ENCODE measurements at places on chromosomes 3 and 15.

- DNase-seq: no peak
These were observed 1088.6 kb downstream of the TUSC7 start for GRCh38 chr3:117798221-117798620.

GRCh38 chr3:62672988-62673313, 202.3 kb downstream of the CADPS start:
- DNase-seq: no peak

DNA sequence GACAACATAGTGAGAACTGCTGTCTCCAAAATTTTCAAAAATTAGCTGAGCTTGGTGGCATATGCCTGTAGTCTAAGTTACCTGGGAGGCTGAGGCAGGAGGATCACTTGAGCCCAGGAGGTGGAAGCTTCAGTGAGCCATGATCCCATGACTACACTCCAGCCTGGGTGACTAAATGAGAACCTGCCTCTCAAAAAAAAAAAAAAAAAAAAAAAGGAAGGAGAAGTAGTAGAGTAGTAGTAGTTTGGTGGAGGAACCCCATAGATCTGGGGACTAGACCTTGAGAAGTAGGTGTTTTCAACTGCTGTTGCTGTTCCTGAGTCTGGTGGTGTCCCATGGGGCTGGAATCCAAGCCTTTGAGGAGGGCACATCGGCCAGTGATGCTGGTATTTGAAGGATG, 38.4 kb upstream of the UBE2E2 start:
- DNase-seq: no peak

DNA sequence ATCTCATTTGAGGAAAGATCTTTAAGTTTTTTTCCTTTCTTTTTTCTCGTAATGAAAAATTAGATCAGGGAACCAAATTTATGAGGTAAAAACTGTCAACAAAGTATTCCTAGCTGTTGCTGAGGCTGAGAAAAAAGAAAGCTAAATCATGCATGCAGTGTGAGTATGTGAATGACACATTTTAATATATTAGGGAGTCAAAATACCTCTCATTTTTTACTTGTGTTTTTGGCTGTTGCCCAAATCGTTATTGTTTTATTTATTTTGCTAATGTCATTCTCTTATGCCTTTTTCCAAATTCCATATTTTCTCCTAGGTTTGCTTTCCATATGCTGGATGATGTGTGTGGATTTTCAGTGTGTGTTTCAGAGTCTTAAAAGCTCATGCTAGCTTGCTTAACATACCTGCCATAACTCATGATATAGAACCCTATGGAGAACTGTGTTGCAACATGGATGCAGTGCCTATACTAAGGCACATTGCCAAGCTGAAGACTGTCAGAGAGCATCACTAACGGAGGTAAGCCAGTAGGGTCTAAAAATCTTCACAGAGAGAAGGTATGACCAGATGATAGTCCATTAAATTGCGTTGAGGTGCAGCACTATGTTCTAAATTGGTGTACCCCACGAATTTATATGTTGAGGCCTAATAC, 629.5 kb upstream of the KCNMB2 start:
- DNase-seq: peak; percentile 43

DNA sequence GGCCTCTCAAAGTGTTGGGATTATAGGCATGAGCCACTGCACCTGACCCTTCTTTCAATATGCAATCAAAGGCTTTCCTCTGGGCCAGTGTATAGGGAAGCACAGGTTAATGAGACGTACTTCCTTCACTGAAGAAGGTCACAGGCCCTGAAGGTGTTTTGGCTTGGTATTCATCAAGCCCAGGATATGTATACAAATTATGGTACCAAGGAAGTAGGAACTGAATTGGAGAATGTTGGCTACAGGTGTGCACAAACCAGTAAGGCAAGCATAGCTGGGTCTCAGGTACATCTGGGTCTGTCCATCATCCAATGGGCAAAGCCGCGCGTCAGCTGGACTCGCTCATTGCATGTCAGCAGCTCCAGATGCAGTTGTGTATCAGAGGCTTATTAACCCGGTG, 237.9 kb downstream of the ADAMTS17 start:
- no peak for DNase-seq

DNA sequence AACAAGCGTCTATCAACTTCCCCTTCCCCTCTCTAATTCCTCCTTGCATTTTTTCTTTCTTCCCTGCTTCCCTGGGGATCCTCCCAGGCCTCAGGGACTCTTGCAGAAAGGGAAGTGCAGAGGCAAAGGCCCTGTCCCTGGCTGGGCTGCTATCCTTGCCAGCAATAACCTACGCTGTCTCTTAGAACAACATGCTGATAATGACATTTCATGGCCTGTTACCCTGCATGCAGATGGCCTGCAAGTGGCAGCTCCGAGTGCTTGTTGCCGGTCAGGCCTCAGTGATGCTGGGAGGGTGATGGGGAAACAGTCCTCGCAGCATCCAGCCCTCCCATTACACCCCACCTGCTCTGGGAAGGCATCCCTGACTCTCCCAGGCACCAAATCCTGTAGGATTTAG, 167.6 kb downstream of the RAB11A start:
- no peak for DNase-seq

GRCh38 chr3:172153335-172153861, 114.0 kb downstream of the FNDC3B start:
- peak; percentile 94 for DNase-seq

DNA sequence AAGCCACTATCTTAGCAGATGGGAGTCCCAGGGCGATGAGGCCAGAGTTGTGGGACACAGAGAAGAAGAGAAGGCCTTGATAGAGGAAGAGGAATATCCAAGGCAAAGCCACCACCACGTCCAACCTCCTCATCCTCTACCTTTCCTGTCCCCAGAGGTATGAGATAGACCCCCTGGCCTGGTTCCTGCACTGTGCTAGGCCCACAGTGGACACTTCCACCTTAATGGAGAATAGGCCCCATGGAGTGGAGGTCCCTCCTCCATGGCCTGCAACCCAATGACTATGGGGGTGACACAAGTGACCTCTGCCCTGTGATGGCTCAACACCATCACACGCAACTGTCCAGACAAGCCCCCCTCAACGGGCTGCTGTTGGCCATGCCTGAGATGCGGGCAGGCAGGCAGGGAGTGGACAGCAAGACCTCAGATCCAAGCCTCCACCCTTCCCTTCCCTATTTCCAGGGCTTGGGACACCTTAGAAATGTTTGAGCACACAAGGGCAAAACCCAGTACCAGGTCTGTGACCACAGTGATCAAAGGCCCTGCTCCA, 36.8 kb downstream of the GRAMD2A start:
- no peak for DNase-seq

DNA sequence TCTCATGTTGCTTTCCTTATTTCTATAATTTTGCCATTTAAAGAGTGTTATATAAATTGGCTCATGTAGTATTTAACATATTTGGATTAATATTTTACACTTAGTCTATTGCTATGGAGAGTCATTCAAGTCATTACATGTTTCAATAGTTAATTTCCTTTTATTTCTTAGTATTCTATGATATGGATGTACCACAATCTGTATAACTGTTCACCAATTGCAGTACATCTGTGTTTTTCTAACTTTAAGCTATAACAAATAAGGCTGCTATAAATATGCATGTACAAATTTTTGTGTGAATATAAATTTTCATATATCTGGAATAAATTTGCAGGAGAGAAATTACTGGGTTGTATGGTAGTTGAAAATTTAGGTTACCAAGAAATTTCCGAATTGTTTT, 993.4 kb downstream of the NAALADL2 start:
- DNase-seq: no peak

GRCh38 chr15:57572468-57572867, 19.2 kb upstream of the MYZAP start:
- DNase-seq: no peak

GRCh38 chr15:61558172-61559136, 329.4 kb upstream of the RORA start:
- DNase-seq: no peak

DNA sequence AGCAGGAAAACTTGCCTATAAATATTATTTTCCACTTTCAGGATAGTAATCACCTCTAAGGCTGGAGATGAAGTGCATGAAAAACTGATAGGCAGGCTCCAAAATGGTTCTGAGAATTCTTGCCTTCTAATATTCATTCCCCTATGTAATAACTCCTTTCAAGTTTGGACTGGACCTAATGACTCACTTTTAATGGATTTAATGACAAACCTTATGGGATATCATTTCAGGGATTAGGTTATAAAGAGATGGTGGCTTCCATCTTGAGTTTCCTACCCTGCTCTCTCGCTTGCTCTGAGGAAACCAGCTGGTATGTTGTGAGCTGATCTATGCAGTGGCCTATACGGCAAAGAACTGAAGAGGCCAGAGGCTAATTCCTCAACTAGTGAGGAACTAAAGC, 192.0 kb downstream of the BCHE start:
- no peak for DNase-seq

All from MCF 10A (cell line).